Urinary bladder (tissue), 4 donors: ENCODE measurements at places on chromosomes 11 and 22.

- DNase-seq = no peak
These were observed 51.4 kb downstream of the SPECC1L start for GRCh38 chr22:24321999-24322398.

DNA sequence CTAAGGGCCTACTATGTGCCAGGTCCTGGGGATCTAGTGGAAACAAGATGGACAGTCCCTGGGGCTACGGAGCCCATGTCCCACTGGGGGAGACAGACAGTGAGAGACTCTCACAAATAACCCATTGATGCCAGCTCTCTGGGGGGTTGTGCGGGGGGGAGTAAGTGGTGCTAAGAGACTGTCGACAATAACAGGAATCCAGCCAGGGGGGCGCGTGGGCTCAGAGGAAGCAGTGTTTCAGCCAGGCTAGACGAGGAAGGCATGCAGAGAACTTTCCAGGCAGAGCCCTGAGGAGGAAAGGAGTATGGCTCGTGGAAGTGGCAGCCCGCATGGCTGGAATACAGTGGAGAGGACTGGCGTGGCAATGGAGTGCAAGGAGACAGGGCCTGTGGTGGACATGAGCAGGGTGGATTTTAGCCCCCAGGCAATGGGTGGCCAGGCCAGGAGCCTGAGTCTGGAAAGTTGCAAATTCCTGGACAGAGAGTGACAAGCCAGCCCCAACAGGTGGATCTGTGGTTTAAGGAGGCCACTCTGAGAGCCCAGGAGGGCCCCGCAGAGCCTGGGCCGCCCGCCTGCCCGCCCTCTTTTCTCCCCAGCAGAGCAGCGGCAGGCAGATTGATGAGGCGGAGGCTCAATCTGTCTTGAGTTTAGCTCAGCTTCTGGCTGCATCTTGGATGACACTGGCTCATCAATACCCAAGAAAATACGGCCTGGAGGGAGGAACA, 40.0 kb upstream of the TCF20 start:
- DNase-seq = no peak

- DNase-seq = no peak
These were observed 70.3 kb upstream of the TP53I11 start for GRCh38 chr11:45021001-45021400.

DNA sequence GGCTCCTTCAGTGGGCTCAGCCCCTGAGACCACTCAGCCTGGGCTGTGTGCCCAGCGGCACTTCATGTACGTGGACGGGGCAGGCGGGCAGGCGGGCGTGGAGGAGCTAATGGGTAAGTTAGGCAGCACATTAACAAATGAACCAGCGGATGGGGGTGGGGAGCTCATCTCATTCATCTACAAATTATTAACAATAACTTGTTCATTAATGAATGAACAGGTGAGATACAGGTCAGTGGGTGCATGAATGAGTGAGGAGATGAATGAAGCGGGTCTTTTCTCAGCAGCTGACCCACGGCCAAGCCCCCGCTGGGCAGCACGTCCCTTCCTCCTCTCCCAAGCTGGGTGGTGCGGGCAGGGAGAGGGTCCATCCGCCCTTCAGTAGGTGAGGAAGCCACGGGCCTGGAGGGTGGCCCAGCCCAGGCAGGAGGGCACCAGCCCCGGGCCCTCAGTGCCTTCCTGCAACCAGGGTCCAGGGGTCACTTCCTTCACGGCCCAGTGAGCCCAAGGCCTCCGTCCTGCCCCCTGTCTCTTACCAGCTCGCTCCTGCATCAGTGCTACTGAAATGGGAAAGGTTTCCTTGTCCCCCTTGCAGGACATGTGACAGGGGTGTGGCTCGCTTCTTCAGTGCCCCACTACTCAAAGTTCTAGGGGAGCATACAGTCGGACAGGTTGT, 60.5 kb upstream of the KCNQ1OT1 start:
- DNase-seq = no peak

- no peak for DNase-seq
These were observed 3.4 kb upstream of the OR6Q1 start for GRCh38 chr11:58027341-58027740.

- DNase-seq = no peak
These were observed 11.9 kb downstream of the FAM168A start for GRCh38 chr11:73585834-73586575.

- DNase-seq = no peak
These were observed 52.7 kb upstream of the WNT7B start for GRCh38 chr22:46029574-46030200.

GRCh38 chr11:116641561-116642045, 131.2 kb downstream of the BUD13 start:
- DNase-seq = no peak

GRCh38 chr11:93659841-93660240, 1.6 kb upstream of the CEP295 start:
- DNase-seq = no peak

GRCh38 chr11:78603792-78604191, 29.1 kb upstream of the NARS2 start:
- DNase-seq = no peak

GRCh38 chr11:114147375-114148012, 88.0 kb downstream of the ZBTB16 start:
- DNase-seq = no peak

GRCh38 chr22:21032037-21032867, at the start of gene SLC7A4:
SLC7A4 (minus strand) TSS chr22:21032561; CDS start chr22:21031812, 749 bp downstream.
- DNase-seq = no peak
